ENCODE measurements at places on chromosomes 2 and 18.

- DNase-seq: no peak
Measured at GRCh38 chr2:46502291-46502885, 23.0 kb downstream of the TMEM247 start.

- no peak for DNase-seq
Measured at GRCh38 chr18:57081899-57082298, 65.0 kb upstream of the BOD1L2 start.

DNA sequence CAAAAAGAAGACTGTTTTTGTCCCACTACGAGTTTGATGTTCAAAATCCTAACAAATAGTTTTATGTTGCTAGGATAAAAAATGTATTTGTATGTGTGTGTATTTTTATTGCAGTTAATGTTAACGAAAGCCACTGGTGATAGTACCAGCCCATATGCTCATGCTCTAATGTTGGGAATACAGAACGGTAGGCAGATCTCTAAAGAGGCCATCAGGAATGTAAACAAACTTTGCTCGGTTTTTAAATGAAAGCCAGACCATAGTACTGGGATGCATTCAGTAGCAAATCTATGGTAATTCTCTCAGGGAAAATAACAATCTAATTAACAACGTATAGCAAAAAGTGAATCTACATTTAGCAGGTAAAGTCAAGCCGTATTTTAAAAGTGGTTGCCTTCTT lies 208.1 kb downstream of the NEDD4L start:
- DNase-seq: no peak

DNA sequence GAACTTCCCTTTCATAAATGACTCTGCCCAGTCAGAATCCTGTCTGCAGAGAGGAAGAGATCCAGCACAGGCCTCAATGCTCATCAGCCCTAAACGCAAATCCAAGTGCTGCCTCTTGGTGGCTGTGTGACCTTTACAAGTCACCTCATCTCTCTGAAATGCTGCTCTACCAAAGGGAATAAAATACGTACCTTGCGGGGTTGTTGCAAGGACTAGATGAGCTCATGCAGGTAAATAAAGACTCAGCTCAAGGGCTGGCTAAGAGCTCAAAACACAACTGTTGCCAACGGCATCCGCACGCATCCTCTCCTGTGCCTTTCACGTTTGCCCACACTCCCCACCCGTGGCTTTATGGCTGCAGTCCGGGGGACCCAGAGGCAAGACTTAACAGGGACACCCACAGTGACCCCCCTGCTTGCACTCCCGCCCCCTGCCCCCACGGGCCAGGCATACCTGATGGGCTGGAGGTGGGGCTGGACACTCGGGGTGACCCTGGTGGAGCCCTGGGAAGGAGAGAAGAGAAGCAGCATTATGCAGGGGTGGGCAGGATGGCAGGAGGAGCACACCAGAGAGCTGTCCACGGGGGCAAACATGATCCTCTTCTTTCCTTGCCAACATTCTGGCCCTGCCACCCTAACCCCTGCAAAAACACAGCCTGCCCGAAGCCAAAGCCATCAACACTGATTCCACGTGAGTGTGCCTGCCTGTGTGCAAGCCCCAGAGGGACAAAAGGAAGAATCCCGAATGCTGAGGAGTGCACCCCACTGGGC lies 102.6 kb downstream of the TNS1 start:
- DNase-seq: no peak

DNA sequence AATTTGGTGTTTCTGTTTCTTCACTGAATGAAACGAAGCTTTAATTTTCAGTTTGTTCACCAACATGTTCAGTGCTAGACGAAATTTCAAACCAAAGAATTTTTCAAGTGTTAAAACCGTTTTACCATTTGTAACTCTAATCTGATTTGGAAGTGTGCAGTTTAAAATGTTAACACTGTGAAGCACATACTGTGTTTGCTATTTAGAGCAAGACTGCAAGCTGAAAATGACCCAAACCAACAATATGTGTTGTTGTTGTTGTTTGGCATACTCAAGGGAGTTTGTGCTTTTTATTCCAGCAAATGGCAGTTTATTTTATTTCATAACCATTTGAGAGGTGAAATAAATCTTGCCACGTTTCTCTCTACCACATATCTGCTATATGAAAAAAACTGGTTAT lies 128.4 kb upstream of the CDH7 start:
- no peak for DNase-seq

DNA sequence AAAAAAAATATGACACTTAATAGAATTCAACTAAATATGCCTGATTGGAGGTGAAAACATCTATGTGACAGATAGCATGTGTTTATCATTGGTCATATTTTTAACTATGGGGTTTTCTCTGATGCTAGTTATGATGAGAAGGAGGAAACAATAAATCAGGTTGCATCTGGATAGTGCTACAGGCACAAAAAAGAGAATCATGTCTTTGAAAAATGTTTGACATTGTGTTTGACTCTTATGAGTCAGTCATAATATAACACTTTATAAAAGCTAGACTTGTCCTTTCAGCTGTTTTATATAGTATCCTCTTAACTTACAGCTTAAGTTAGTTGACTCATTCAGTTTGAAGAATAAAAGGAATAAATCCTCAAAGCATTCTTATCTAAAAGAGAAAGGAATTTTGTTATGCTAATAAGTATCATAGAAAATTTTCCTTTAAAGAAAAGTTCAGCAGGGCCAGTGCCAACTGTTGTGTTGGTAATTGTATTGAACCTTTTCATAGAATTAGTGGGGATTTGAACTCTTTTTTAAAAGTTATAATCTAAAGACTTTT lies 78.4 kb upstream of the UBXN4 start:
- no peak for DNase-seq

DNA sequence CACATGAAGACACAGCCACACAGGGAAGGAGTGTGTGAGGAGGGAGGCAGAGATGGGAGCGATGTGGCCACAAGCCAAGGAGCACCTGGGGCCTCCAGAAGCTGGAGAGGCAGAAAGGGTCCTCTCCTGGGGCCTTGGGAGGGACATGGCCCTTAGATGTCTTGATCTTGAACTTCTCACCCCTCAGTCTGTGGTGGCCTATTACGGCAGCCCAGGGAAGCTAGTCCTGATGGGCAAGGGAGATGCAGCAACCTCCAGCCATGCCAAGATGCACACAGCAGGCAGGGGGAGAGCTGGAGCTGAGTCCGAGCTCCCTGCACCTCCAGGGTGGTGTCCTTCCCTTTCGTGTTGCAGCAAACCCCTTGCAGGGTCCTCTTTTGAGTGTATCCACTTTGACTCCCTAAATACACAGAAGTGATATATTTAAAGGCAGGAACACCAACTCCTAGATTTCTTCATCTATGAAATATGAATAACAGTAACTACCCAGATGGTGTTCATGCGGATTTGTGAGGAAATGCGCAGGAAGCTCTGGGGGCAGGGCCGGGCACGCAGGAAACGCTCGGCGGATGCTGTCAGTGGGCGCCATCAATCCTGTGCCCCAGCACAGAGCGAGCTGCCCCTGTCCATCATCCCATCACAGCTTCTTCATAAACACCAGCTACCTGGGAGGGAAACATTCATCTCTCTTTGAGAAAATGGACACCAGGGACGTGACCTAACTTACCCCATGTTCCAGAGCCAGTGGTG lies 230.4 kb upstream of the MYT1L start:
- DNase-seq: no peak

DNA sequence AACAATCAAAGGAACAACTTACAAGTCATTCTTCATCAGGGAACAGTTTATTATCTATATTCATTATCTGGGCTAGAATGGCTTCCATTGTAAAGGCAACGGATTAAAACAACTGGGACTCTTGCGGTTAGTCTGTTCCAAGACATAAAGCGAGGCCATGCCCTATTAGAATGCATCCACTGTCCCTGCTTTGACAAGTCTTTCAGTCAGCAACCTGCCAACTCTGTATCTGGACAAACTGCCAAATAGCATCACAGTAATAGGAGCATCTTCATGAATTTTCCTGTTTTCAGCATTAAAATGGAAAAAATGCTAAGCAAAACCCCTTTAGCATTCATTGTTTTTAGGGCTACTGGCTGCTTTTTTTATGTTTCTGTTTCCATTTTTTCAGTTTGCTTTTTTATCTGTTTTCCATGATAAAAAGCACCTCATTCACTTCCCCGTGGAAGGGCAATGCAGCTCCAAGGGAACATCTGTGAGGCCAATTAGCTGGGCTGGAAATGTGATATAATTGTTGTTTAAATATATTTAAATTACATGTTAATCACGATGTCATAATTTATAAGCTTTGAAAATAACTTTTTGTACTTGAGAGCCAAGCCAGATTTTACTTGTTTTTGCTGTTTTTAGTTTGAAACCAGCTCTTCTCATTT lies 834.3 kb downstream of the CPS1 start:
- DNase-seq: no peak

DNA sequence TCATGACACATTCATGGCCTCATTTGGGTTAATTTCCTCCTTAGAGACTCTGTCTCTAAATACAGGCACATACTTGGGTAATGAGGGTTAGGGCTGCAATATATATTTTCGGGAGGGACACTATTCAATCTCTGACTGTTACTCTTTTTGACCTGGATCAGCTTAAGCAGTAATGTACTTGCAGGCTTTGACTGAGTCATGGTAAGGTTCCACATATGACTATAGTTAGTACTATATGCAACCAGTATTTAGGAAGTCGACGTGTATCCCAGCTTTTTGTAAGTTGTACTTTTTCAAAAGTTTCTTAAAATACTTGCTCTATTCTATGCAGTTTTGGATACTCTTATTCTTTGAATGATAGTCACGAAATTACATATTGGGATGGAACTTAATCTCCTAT lies 37.2 kb upstream of the CDH19 start:
- no peak for DNase-seq

GRCh38 chr2:201148434-201148990 lies 32.5 kb downstream of the CFLAR start:
- DNase-seq: no peak

DNA sequence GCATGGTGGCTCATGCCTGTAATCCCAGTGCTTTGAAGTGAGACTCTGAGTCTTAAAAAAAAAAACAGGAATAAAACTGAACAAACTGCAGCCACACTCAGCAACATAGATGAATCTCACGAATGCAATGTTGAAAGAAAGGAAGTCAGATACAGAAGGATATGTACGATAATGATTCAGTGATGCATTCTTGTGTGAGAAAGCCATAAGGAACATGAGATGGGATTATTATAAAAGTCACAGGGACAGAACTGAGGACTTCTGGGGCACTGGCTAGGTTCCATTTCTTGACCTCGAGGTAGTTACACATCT lies 56.9 kb upstream of the SMAD2 start:
- no peak for DNase-seq

DNA sequence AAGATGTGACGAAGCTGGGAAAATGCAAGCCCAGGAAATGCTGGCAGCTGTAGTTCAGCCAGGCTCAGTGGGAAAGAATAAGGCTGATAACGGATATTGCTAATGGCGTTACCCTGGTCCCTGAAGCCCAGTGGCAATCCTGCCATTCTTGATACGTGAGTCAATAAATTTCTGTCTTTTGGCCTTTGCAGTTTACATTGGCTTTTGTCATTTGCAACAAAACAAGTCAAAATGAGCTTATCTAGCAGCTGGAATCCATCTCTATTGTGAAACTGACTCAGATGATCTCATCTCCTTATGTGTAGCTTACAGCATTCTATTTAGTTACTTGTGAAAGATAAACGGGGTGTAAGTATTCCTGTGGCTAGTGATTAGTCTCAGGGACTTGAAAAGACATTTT lies 43.8 kb downstream of the ARL6IP6 start:
- no peak for DNase-seq

GRCh38 chr2:106107509-106108131 lies 86.5 kb downstream of the UXS1 start:
- no peak for DNase-seq

- DNase-seq: no peak
Measured at GRCh38 chr2:74532222-74532621, 2.5 kb downstream of the HTRA2 start.

- DNase-seq: no peak
Measured at GRCh38 chr2:237486819-237487448, at the start of gene MLPH. TSS of gene MLPH (plus strand) at chr2:237487251. CDS start at chr2:237493427, 6,176 bp downstream.

DNA sequence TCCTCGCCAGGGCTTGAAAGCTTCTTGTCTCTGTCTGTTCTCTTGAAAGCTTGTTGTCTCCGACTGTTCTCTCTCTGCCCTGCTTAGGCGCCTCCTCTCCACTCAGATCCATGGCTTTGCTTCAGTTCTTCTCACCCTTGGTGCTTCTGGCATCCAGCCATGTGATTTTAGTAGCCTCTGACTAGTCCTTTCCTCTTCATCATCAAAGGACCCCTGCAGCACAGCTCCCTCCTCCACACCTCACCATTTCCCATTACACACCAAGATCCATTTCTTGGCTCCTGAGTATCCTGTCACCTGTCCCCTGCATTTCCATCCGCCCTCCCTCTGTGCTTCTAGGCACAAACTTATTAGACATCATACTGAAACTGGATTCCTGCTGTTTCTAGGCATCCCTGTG lies 59.4 kb downstream of the ZNF236 start:
- DNase-seq: no peak

- DNase-seq: no peak
Measured at GRCh38 chr2:235051436-235052260, 99.8 kb downstream of the SH3BP4 start.

- DNase-seq: no peak
Measured at GRCh38 chr2:239274391-239275043, 126.3 kb downstream of the HDAC4 start.

DNA sequence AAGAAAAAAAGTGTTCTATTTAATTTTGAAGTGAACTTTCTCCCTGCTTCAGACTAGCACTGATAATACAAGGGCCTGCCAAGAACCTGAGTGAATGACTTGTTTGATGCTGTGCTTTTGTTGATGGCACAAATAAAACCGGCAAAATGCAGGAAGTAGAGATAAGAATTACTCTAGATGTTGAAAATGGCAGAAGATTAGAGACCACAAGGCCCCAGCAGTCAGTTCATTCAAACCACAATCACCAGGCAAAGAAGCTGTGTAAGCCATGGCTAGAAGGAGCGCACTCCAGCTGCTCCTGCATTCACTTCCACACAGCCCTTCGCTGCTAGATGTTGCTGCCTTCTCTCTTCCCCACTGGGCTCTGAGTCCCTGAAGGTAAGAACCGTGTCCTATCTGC lies 297.1 kb downstream of the AGPS start:
- DNase-seq: no peak

DNA sequence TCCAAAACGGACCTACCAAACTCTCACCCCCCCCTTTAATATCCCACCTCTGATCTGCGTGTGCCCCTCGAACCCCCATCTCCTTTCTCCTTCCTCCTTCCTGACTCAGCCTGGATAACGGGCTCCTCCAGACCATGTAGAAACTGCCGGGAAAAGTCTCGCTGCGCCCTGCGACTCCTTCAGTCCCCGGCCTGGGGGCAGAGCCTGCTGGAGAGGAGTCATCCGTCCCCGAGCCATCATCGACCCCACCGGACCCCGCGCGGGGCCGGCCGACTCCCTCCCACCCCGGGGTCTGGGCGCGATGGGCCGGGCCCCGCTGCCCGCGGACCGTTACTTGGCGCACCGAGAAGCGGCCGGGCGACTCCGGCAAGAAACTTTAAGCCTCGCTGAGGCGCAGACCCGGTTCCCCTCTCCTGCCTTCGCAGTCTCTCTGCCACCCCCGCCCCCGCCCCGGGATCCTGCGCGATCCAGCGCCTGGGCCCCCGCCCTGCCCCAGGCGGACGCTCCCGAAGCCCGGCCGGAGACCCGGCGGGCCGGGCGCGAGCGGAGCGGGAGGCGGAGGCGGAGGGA lies 3.4 kb downstream of the ZEB2 start:
- no peak for DNase-seq

GRCh38 chr2:106561356-106561755 lies 74.2 kb downstream of the CD8B2 start:
- no peak for DNase-seq

GRCh38 chr2:197054437-197054836 lies 127.9 kb upstream of the PGAP1 start:
- DNase-seq: no peak

GRCh38 chr18:6056171-6056910 lies 161.0 kb upstream of the TMEM200C start:
- no peak for DNase-seq

- DNase-seq: no peak
Measured at GRCh38 chr18:29418136-29418535, 1241.2 kb upstream of the CDH2 start.

All from SHP77 treated with DMSO at 0.1 percent for 48 hours (cell line).